Neural crest cell (in vitro differentiated cells): ENCODE measurements at places on chromosomes 11 and 22. TPM values are rescaled to one million over a fixed set of nuclear protein-coding genes. Genes with fewer than 3 reads are reported as not detected.

The OR4A16 gene
- not detected in 2 replicates for total RNA-seq

The SIK2 gene
- 21.8 and 24.7 TPM in 2 replicates for total RNA-seq

The SAA2 gene
- total RNA-seq: not detected in 2 replicates

The C22orf31 gene
- not detected in 2 replicates for total RNA-seq

The APOA5 gene
- not detected in 2 replicates for total RNA-seq

The DBX1 gene
- 26.3 and 29.6 TPM in 2 replicates for total RNA-seq

The THYN1 gene
- 62.5 and 62.6 TPM in 2 replicates for total RNA-seq

The PLAAT4 gene
- total RNA-seq: not detected in 2 replicates

The MOV10L1 gene
- not detected in 2 replicates for total RNA-seq

The KDM2A gene
- 67.4 and 69.3 TPM in 2 replicates for total RNA-seq

The ABTB2 gene
- total RNA-seq: 2.3 and 3.0 TPM in 2 replicates

The BTBD18 gene
- not detected in 2 replicates for total RNA-seq

The SLC25A22 gene
- 53.4 and 54.6 TPM in 2 replicates for total RNA-seq

The CSNK2A3 gene
- total RNA-seq: 0.39 and 0.82 TPM in 2 replicates

The SLN gene
- not detected in 2 replicates for total RNA-seq

The FGF19 gene
- 0.21 and 0.34 TPM in 2 replicates for total RNA-seq

The VSTM5 gene
- total RNA-seq: not detected in 2 replicates

The LRRC10B gene
- 2.8 and 2.9 TPM in 2 replicates for total RNA-seq

The RHOD gene
- total RNA-seq: 1.7 and 2.1 TPM in 2 replicates

The GRAMD1B gene
- 8.5 and 8.6 TPM in 2 replicates for total RNA-seq

The GNAZ gene
- 25.2 and 25.5 TPM in 2 replicates for total RNA-seq

The TMEM121B gene
- 12.2 and 12.6 TPM in 2 replicates for total RNA-seq

The C2CD2L gene
- total RNA-seq: 9.8 and 10.0 TPM in 2 replicates

The GDPD4 gene
- total RNA-seq: not detected in 2 replicates

The GGTLC3 gene
- not detected in 2 replicates for total RNA-seq

The TRIM3 gene
- 20.6 and 26.2 TPM in 2 replicates for total RNA-seq

The OVCH2 gene
- total RNA-seq: not detected in 2 replicates

The HBB gene
- not detected in 2 replicates for total RNA-seq

The VWA5A gene
- 6.1 and 6.4 TPM in 2 replicates for total RNA-seq

The SLC37A4 gene
- total RNA-seq: 50.2 and 50.3 TPM in 2 replicates

The LIF gene
- total RNA-seq: 0.57 and 1.1 TPM in 2 replicates

The CCDC82 gene
- total RNA-seq: 29.5 and 34.7 TPM in 2 replicates

The CNGA4 gene
- 0.16 TPM in 1 of 2 replicates, not detected in the other for total RNA-seq

The CNTN5 gene
- not detected in 2 replicates for total RNA-seq

The NDUFS3 gene
- 172 and 178 TPM in 2 replicates for total RNA-seq

The FOLR2 gene
- total RNA-seq: not detected in 2 replicates
